NCI-H345 (cell line): ENCODE measurements at places on chromosomes 6 and 20.

- no peak for DNase-seq
Observed at GRCh38 chr6:49551078-49551865, 804 bp downstream of the C6orf141 start.

- DNase-seq: no peak
Observed at GRCh38 chr6:113813142-113813541, 44.0 kb upstream of the MARCKS start.

GRCh38 chr6:28657381-28657768, 131.7 kb downstream of the GPX5 start:
- DNase-seq: no peak

GRCh38 chr6:37072526-37072925, 67.1 kb downstream of the FGD2 start:
- no peak for DNase-seq

DNA sequence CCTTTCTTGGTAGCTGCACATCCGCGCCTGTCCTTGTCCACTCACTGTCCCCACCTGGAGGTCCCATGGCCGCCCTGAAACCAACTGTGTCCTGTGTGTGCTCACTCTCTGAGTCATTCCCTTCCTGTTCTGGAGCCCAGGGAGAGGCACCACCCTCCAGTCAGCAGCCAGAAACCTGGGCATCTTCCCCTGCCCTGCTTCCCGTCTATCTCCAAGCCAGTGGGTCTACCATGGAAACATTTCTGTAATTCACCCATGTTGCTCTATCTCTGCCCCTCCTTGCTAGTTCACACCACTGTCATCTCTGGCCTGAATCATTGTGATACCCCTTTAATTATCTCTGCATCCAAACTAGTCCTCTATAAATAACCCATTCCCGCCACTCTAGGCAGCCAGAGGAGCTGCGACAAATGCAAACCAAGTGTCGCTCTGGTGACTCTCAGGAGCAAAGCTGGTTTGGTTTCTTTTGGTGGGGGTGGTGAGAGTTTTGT, 28.8 kb upstream of the SYNJ2 start:
- no peak for DNase-seq

GRCh38 chr6:116326181-116326671, 44.5 kb upstream of the DSE start:
- no peak for DNase-seq

DNA sequence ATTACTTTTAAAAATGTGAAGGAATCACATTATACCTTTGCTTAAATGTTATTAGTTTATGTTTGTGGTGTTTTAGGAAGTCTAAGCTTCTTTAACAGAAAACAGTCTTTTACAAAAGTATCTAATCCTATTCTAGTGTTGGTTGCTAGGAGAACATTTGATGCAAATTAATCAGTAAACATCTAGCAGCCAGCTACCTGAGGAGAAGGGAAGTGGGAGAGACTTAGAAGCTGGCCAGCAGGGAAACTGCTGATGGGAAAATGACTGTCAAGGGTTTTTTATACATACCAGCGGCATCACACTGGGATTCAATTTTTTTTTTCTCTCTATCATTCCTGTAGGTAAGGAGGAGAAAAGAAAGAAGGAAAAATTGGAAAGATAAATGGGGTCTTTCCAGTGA, 686.0 kb upstream of the MMS22L start:
- DNase-seq: no peak

DNA sequence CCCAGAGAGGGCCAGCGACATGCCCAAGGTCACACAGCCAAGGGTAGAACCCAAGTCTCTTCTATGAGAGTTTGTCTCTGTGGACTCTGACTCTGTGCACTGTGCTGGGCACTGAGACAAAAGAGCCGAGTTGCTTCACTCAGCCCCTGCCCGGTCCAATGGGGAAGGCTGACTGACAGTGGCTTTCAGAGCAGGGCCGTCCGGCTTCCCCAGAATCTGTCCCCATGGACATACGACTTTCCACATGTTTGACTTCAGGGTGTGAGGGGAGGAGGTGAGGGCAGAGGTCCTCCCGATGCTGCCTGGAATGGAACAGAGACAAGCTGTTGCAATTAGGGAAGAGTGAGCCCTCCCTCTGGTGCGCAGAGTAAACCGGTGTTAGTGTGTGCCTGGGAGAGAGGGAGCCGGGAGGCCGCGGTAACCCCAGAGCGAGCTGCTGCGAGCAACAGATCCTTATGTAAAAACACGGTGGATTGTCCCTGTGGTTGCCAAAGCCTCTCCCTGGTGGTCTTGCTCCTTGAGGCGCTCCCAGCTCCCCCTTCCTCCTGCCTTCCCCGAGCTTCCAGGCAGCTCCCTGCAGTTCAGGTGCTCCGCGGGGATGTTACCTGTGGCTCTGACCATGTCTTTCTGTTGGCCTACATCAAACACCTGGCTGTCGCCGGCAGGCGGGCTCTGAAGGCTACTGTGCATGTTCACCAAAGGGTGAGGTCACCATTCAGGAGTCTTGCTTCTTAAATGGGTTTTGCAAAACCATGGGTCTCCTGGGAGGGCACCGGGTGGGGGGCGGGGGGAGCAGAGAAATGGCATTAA, 672 bp downstream of the SIRPA start:
- no peak for DNase-seq

DNA sequence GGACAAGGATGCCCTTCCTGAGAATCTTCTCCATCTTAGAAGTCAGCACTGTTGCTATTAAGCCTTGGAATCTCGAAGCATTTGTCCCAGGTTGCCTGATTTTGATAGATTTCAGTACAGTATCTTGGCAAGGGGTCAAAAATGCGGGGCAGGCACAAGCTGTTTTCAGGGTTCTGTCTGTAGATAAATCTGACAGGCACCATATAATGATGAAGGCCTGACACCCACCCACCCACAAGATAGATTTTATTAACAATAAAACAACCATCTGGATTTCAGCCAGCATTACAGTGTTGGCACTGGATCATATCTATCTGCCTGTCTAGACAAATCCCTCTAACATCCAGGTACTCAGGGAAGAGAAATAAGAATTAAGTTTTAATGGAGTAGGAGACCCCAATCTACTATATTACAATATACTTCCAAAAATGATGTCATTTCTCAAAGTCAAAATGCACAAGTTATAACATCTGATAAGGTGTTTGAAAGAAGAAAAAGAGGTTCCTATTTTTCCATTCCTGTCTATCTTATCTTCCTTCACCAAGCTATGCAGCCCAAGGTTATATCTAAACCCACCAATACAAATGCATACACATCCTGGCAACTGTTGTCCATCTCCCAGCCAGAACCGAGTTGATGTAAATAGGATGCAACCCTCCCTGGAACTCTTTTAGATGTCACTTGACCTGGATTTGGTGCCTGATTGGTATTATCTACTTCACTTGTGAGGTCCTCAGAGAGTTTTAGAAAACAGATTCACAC, 10.7 kb downstream of the NEDD9 start:
- DNase-seq: no peak

DNA sequence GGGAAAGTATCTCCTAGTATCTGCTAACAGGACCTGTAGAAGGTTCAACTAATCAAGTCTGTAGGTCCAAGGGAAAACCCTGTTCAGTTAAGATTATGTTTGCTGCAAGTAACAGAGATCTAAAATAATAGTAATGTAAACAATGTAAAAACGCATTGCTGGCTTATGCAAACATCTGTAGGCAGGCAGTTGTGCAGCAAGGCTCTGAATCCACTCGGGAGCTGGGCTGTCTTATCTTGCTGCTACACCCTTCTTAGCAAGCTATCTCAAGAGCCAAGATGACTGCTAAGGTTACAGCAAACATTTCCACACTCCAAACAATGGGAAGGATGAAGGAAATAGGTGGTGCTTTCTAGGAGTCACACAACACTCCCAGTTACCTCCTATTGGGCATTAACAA, 397.3 kb upstream of the NRSN1 start:
- no peak for DNase-seq

DNA sequence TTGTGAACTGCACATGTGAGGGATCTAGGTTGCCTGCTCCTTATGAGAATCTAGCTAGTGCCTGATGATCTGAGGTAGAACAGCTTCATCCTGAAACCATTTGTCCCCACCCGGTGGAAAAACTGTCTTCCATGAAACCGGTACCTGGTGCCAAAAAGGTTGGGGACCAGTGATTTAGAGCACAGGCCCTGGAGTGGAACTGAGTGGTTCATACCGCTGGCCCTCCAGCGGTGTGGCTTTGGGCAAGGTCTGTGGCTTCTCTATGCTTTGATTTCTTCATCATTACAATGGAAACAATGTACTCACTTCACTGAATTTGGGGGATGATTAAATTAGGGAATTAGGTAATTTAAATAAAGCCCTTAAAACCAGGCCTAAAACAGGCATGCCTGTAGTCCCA, 36.3 kb downstream of the CD164 start:
- DNase-seq: no peak

GRCh38 chr20:25116739-25117458, 35.0 kb upstream of the VSX1 start:
- no peak for DNase-seq

DNA sequence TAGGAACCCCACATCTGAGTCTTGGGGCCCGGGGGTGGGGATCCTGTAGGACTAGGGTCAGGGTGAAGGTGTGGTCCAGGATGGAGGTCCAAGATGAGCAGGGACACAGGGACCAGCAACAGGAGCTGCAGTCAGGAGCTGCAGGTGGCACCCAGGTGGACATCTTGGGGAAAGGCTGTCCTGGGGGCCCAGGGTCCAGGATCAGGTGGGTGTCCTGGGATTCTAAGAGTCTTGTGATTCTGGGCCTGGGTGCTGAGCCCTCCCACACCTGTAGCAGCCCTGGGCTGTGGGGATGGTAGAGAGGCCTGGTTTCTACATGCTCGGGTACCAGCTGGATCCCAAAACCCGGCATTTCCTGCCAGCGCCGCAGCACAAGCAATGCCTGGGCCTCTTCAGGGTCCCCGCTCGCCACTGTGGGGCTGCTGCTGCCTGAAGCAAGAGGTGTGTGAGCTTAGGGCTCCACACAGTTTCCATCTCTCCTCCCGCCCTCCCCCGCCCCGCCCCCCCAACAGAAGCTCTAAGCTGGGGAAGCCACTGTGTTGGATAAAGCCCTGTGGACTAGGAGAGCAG, 20.7 kb downstream of the ERGIC3 start:
- no peak for DNase-seq

DNA sequence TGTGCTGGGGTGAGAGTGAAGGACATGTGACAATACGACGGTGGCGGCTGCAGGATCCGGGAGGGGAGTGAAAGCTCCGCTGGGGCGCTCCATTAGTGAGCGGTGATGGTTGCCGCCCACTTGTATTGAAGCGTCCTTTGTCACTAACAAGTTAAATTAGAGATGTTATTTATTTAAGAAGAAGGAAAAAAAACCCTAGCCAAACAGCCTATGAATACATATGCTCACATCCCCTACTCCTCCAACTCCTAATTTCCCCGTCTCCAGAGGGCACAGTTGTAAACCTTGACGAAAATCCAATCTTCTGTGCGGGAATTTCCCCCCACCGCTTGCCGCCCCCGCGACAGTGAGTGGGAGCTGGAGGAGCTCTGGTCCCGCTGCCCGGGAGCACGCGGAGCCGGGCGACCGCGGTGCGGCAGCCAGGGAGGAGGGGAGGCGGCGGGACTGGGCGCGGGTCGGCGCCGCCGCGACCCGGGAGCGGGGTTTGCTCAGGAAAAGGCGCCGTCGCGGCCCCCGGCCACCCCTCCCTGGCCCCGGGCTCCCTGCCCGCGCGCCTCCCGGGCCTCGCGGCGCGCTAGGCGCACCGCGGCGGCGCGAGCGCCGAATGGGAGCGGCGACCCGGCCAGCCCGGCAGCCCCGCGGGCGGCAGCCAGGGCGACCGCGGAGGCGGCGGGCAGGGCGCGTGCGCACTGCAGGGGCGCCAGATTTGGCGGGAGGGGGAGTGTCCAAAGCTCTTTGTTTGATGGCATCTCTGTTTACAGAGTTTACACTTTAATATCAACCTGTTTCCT, at the start of gene MYB:
TSS of gene MYB (plus strand) at position 767 of the 791 bp plus-strand sequence. CDS start 206 bp downstream, outside the sequence.
- peak; percentile 85 for DNase-seq

- no peak for DNase-seq
Observed at GRCh38 chr6:126923807-126924206, 194.7 kb upstream of the RSPO3 start.

DNA sequence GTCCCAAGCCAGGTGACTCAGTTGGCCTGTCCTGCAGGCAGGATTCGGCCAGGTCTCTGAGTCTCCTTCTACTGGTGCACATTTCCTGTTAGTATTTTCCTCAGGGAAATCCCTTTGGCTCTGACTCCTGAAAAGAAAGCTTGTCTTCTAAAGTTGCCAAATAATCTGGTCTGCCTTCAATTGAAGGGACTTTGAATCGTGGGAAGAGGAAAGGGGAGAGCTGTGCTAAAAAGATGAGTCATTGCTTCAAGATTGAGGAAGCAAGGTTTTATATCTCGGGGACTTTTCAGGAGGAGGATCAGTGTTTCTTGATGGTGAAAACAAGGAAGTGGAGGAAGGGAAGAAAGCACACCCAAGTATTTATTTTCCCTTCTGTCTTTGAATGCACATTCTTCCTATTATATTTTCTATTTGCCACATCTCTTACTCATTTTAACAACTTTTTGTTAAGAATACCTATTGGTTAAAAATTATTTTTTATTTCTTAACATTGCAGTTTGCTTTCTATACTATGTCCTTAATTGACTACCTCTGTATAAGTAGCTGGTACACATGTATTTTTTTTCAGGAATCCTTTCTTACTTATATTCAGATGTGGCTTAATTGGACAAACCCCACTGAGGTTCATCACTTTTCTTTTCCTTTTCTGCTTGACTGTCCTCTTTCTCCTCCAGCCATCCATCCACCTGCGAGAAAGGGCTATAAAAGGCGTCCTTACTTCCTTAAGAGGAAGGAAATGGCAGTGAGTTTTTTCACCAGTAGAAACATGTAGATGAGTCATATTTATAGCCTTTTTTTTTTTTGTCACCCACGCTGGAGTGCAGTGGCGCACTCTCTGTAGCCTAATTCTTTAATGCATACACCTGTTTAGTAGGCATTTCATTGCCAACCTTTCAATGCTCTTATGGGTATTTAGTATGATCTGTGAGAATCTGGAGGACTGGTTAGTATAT, 15.0 kb upstream of the IFNGR1 start:
- DNase-seq: no peak

GRCh38 chr20:52552181-52552872, 360.7 kb upstream of the ZFP64 start:
- DNase-seq: no peak

GRCh38 chr6:109075934-109076333, 18.7 kb downstream of the SESN1 start:
- no peak for DNase-seq

DNA sequence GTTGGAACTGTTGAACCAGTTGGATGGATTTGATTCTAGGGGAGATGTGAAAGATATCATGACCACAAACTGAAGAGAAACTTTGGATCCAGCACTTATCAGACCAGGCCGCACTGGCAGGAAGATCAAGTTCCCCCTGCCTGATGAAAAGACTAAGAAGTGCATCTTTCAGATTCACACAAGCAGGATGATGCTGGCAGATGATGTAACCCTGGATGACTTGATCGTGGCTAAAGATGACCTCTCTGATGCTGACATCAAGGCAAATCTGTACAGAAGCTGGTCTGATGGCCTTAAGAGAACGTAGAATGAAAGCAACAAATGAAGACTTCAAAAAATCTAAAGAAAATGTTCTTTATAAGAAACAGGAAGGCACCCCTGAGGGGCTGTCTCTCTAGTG, 72.8 kb upstream of the CDYL start:
- DNase-seq: no peak
